ENCODE measurements at places on chromosomes 5 and 9. TPM values are rescaled to one million over a fixed set of nuclear protein-coding genes. Genes with fewer than 3 reads are reported as not detected.

DNA sequence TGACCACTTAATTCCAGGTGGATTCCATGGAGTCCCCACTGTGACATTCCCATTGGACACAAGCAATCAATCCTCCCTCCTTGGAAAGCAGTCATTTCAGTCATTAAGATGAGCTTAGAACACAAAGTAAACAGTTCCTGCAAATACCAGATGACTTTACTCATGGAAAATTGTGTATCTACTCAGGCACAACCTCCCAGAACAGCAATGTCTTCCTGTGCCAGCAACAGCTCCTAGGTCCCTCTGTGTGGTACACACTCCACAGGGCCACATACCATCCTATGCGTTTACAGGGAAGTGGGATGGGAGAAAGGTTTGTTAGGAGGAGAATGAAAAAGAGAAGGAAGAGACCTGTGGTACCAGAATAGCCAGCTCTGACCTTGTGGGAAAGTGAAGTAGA is 53.7 kb downstream of the MTMR12 start:
- DNase-seq, result no peak

GRCh38 chr9:120299785-120300184 is 280.2 kb downstream of the CDK5RAP2 start:
- peak; percentile 6 for DNase-seq

Gene C7
- not detected for polyA plus RNA-seq

Gene TNFSF15
- not detected for polyA plus RNA-seq

- DNase-seq, result peak; percentile 1
Observed at GRCh38 chr5:89900346-89900745, 509.2 kb downstream of the CETN3 start.

GRCh38 chr5:154881986-154882385 is 23.6 kb downstream of the CNOT8 start:
- DNase-seq, result no peak

GRCh38 chr5:111013011-111013410 is 58.5 kb upstream of the TSLP start:
- DNase-seq, result peak; percentile 2

- DNase-seq, result no peak
Observed at GRCh38 chr9:136606687-136607333, 55.9 kb upstream of the EGFL7 start.

- DNase-seq, result no peak
Observed at GRCh38 chr9:107992271-107992670, 502.7 kb upstream of the KLF4 start.

- DNase-seq, result no peak
Observed at GRCh38 chr5:5480481-5481111, 58.1 kb downstream of the ICE1 start.

Gene CREB3
- 113 TPM for polyA plus RNA-seq

DNA sequence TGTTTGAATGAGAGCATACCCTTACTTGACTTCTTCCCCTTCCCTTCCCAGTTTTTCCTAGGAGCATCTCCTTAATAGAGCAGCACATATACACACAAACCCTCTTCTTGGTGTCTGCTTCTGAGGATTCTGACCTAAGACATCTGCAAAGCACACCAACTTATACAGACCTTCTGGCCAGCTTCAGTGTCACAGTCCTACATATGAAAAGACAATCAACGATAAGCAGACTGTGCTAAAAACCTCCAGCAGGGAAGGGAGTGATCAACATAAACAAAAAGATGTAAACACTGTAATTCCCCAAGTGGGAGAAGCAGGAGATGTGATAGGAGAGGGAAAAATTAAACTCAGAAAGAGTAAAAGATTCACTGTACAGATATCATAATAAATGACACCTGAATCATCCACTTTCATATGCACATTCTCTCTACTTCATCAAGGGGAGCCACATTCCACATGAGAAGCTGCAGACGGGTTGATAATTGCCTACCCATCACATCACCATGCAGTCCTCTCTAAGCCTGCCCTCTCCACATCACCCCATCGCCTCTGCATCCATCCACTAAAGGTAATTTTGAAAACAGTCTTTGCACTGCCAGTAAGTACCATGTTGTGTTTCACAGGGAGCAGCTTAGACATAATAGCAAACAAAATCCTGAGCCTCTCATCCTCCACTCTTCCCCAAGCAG is 13.0 kb downstream of the APBA1 start:
- DNase-seq, result no peak

DNA sequence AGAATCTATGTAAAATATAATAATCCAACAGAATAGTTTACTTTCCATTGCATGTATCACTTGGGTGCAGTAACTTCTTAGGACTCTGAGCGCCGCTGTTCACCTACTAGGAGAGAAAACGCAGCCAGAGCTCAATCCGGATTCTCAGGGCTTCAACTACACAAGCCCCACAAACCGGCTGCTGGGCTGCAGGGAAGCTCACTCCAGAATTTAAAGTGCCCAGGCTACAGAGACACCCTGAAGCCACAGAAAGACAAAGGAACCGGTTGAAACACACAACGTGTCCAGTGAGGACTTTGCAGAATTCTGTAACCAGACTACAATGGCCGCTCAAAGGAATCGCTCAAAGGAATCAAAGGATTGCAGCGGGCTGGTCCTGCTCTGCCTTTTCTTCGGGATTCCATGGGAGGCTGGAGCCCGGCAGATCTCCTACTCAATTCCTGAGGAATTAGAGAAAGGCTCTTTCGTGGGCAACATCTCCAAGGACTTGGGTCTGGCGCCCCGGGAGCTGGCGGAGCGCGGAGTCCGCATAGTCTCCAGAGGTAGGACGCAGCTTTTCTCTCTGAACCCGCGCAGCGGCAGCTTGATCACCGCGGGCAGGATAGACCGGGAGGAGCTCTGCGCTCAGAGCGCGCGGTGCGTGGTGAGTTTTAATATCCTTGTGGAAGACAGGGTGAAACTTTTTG is at the start of gene PCDHGA10:
TSS of gene PCDHGA10 (plus strand) at position 134 of the 686 bp plus-strand sequence. CDS start at position 323, 189 bp downstream.
- DNase-seq, result peak; percentile 94

GRCh38 chr9:108543251-108543778 is 312.5 kb downstream of the ACTL7B start:
- peak; percentile 78 for DNase-seq

DNA sequence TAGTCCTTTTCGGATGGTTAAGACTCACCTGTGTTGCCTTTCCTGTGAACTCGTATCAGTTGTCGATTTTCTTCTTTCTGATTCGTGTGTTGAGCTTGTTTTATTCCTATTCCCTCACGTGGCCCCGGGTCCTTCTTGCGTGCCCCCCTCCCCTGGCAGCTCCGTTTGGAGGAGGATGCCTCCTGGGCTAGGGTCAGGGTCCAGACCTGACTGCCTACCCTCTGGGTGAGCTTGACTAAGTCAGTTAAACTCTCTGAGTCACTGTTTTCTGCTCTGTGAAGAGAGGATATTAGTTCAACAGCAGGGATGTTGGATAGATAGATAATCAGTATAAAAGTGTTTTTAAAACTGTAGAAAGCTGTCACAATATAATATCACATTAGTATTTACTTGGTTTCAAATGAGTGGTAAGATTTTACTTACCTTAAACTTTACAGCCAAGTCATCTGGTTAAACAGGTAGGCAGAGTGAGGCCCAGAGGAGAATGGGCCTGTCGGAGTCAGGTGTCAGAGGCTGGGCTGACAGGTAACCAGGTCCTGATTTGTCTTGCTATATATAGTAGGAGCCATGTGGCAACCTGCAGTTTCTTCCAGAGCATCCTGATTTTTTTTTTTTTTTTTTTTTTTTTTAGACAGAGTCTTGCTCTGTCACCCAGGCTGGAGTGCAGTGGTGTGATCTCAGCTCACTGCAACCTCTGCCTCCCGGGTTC is 24.2 kb downstream of the PPARGC1B start:
- DNase-seq, result no peak

Gene IFNK
- polyA plus RNA-seq, result not detected

DNA sequence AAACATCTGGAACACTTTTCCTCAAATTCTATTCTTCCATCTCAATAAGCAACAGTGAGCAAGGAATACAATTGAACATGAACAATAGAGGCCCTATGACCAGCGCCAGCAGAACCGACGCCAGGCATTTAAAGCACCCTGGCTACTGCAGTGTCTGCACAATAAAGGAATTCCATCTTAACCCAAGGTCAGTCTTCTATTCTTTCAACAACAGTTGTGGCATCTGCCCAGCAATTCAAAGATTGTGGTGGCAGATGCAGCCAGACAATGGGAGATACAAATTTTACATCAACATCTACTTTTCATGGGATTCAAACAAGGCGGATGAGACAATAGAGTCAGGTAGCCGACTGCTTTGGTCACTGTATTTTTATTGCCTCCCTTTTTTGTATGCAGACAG is 65.9 kb downstream of the ELL2 start:
- no peak for DNase-seq

DNA sequence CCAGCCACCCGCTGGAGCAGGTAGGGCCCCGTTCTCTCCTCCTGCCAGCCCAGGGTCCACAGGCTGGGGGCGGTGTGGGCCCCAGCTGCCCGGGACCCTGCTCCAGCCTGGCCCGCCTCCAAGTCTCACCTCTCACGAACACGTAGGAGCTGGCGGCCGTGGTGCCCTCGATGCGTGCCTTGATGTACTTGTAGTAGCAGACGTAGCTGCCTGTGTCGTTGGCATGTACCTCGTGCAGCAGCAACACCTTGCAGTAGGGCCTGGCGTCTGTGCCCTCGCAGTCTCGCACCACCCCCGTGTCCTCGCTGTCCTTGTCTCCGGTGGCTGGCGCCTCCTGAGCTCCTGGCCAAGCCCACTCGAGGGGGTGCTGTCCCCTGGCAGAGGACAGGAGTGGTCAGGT is 19.0 kb downstream of the FLT4 start:
- DNase-seq, result no peak

GRCh38 chr9:133762488-133763271 is 24.5 kb upstream of the SARDH start:
- no peak for DNase-seq

Gene EFNA5
- polyA plus RNA-seq, result 0.64 TPM

DNA sequence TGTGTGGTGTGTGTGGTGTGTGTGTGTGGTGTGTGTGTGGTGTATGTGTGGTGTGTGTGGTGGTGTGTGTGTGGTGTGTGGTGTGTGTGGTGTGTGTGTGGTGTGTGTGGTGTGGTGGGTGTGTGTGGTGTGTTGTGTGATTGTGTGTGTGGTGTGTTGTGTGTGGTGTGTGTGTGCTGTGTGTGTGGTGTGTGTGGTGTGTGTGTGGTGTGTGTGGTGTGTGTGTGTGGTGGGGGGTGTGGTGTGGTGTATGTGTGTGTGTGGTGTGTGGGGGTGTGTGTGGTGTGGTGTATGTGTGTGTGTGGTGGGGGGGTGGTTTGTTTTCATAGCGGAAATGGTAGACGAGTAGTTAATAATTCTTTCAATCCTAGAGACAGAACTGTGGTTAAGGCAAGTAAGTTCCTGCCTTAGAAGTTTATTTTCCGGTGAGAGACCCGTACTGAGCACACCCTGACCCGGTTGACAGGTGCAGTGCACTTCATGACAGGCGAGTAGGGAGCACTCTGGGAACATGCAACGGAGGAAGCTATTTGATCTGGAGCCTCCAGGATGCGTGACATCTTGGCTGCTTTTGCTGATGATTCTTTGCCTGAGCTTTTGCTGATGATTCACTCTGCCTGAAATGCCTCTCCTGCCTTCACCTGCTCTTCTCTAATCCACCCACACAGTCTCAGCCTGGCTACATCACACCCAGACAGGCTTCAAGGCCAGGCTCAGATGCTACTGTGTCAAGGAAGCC is 21.7 kb upstream of the FAT2 start:
- DNase-seq, result peak; percentile 7

Gene TRIM14
- polyA plus RNA-seq, result 7.8 TPM

DNA sequence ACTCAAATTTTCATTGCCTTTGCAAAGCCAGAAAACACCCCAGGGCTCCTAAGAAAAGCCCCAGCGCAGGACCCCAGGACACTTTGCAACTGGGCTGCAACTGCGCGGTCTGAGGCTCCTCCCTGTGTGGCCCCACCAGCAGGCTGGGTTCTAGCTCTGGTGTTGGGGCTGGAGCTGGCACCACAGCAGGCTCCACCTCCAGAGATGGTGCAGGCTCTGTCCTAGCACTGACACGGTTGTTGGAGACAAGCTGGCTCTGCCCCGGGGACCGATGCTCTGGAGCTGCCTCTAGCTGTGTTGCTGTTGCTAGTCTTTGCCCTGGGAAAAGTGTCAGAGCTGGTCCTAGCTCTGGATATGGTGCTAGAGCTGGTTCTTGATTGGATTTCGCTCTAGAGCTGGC is 13.6 kb downstream of the LCN10 start:
- peak; percentile 59 for DNase-seq

- DNase-seq, result no peak
Observed at GRCh38 chr9:32776201-32776600, 7.1 kb upstream of the TMEM215 start.

All from GM23248 (cell line).